Chondrocyte (in vitro differentiated cells): ENCODE measurements at places on chromosomes 1 and 21. TPM values are rescaled to one million over a fixed set of nuclear protein-coding genes. Genes with fewer than 3 reads are reported as not detected.

Gene PLEKHG5
- total RNA-seq: 32.4 to 50.5 TPM (median 33.6 TPM) in 3 replicates

Gene CFHR5
- total RNA-seq: not detected in 3 replicates

DNA sequence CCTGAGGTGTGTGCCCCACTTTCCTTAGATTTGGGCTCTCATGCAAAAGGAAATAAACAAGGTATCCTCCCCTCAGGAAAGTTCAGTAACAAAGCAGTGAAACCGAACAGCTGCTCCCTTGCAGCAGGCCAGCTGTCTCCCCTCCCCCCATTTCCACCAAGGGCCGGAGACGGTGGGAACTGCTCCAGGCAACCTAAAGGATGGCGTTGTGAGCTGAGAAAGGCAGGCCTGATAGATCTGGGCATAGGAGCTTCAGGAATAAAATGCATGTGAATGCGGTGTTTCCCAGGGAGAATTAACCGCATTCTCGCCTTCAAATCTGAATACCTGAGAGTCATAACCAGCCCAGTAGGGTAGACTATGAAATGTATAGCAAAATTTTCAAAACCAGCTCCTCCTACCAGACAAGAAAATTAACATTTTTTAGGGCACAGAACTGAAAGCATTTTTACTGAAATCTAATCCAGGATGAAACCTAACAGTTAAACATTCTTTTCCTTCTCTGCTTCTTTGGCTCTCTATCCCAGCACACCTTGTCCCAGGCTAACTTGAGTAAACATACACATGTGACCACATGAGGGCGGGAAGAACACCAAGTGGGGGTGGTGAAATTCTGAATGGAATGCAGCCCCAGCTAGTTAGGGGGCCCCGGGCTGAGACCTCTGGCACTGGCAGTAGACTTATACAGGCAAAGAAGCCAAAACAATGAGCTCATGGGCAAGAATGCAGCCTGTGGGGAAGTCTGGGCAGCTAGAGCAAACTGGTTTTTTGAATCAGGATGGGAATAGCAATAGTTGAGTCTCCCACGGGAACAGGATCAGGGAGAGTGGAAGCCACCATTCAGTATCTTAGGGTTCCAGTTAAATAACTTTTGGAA is 11.5 kb downstream of the MCL1 start:
- DNase-seq: no peak

- no peak for DNase-seq
Observed at GRCh38 chr1:47875831-47876586, 121.2 kb downstream of the TRABD2B start.

DNA sequence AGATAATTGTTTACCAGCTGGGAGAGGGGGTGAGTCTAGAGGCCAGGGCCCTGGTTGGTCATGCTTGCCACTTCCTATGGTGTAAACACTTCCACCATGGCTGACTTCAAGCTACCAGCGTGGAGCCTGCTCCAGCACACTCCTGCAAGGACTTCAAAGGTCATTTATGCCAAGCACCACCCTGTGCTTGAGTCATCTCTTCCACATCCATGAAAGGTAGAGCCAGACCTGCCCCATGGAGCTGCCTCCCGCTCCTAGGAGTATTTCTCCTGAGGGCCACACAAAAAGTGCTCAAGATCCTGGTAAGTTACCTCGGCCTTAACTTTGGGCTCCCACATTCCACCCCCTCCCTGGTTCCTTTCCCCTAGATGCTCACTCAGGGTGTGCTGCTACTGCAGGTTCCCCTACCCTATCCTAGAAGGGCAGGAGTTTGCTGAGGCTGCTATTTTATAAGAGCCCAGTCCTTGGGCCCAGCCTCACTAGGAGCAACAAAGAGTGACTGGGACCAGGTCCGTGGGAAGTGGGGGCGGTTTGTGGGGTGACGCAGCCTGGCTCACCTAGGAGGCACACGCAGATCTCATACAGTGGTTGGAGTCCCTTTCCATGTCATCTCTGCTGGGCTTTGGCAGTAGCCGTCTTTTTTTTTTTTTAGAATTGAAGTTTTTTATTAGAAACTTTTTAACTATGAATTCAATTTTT is 2.4 kb downstream of the RAB7B start:
- DNase-seq: no peak

DNA sequence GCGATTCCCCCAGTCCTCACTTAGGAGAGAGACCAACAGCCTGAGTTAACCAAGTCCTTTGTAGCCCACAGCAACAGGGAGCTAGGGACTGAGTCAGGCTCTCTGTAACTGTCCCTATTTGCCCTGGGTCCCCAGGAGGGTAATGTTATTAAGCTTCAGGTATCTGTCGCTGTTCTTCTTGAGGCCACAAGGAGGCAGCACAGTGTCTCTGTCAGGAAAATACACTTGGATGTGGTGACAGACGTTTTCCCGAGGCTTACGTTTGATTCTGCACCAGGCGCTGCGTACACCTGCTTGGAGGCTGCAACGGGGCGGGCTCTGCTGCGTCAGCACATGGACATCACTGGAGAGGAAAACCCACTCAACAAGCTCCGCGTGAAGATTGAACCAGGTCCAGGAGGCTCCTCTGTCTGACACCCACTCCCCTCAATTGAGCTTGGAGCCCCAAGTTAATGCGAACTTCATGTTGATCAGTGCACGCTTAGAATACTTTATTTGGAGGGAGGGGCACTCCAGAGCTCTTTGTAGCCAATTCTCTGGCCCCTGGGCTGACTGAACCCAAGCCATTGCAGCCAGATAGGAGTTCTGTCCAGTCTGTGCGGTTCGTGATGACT is 10.7 kb upstream of the ELF3 start:
- no peak for DNase-seq

GRCh38 chr1:39321979-39322378 is 117.5 kb downstream of the MACF1 start:
- no peak for DNase-seq
